ENCODE measurements at places on chromosomes 13 and 19.

DNA sequence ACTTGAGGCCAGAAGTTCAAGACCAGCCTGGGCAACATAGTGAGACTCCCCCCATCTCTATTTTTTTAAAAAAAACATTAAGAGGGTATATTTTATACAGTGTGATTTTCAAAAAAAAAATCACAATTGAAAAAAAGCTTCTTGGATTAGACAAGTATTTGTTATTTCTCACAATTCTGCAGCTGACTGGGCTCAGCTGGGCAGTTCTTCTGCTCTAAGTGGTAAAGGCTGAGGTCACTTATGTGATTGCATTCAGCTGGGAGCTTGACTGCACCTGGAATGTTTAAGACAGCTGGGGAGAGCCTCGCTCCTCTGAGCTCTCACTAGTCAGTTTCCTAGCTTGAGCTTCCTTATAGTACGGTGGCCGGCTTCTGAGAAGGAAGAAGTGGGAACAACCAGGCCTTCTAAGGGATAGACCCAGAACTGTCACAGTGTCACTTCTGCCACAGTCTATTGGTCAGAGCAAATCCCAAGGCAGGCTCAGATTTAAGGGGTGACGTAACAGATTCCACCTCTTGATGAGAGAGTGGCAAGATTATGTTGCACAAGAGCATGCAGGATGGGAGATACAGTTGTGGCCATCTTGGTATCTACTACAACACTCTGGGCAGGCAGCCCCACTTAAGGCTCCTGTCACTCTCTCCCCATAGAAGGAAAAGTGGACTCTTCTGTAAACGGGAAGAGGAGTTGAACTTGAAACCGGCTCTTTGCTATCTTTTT lies 19.7 kb upstream of the IRGC start:
- DNase-seq: no peak

DNA sequence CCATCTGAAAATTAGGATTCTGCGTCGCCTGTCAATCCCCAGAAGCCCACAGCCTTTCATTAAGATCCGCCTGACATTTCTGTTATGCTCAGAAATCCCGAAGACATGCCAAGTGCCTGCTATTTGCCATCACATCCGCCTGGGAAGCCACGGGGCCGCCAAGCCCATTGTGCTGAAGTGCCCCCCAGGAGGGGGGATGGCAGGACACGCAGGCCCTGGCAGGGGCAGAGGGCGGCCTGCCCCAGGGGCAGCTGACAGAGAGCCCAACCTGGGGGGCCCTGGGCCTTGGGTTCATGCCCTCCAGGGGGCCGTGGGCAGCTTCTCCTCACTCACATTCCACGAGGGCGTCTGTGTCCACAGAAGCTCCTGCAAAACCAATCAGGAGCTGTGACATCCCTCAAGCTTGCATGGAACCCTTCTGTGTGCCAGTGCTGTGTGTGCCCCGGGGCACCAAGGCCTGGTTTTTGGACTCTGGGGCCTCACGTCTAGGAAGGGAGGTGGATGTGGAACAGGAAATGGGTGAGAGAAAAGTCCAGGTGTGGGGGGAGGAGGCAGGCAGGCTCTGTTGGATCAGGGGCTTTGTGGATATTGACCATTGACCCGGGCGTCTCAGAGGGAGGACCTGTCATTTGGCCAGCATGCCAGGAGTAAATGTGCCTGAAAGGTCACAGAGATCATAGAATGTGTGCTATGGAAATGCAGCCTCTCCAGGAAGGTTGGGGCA lies 122.9 kb downstream of the URI1 start:
- no peak for DNase-seq

DNA sequence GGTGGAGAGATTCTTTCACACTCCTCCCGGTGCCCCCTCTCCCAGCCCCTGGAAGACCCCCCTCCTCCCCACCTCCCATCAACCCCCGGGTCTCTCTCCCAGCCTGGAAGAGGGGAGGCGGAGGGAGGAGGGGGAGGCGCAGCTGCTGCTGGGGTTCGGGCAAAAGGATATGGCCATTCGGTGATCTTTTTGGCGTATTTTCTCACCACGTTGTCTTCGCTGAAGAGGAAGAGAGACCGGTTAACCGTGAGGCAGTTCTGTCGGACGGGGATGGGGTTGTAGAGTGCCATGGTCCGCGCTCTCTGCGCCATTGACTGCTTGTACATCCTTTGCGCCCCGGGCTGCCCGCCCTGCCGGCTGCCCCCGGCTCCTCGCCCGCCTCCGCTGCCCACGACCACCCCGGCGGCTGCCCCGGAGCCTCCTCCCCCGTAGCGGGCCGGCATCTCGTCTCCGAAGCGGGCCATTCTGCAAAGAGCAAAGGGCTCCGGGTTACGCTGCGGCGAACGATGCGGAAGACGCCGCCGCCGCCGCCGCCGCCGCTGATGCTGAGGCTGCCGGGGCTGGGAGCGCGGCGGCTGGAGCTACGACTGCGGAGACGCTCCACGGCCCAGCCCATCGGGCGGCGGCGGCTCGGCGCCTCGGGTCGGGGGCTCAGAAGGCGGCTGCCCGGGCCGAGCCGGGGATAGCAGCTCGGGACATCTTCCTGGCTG lies 363 bp downstream of the CACNA1A start:
- DNase-seq: peak; percentile 16

DNA sequence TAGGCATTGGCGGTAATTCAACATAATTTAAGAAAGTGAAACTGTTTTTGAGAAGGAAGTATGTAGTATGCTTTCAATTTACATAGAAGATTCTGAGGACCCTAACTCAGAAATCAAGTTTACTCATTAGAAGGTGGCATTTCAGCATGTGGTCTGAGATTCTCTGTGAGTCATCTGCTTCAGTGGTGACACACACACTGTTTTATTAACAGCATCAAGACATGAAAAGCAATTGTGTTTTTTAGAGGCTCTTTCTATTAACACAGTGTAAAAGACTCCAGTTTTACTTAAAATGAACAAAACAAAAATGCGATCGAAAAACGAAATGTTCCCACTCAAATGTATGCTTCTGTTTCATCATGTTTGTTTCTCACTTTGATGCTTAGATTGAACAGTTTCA lies 802.1 kb upstream of the SLITRK6 start:
- DNase-seq: no peak

DNA sequence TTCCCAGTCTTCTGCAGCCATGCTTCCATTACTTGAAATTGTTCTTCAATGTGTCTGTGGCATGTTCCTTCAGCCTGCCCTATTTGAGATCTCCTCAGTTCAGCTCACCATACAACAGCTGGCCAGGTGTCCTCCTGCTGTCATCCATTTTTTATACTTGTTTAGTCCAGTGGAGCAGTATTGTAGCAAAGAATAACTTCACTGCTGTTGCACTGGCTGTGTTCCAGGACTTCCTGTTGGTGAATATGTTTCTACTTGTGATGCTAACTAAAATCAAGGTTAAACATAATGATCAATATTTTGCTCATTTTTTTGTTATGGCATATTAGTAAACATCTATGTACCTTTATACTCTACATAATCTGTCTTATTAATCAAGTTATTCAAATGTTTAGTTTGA lies 1394.1 kb downstream of the PCDH9 start:
- DNase-seq: no peak

- no peak for DNase-seq
These were observed 28.1 kb upstream of the MPHOSPH8 start for GRCh38 chr13:19605161-19605955.

- no peak for DNase-seq
These were observed 4.9 kb downstream of the REX1BD start for GRCh38 chr19:18593367-18594095.

All from natural killer cell (primary cell).